Activated T-helper 2 cell treated with anti-CD3 and anti-CD28 coated beads, Interferon-gamma antibody, Interleukin-2, Interleukin-4, amounts not matched to agents 10 μg/mL and 5 μg/mL and 100 μg/mL, durations not matched to agents 14 hours and 24 hours and 36 hours (primary cell): ENCODE measurements at places on chromosomes 6 and 20. TPM values are rescaled to one million over a fixed set of nuclear protein-coding genes. Genes with fewer than 3 reads are reported as not detected.

Gene CYB5R4
- total RNA-seq, result 28.9 and 29.9 TPM in 2 replicates

Gene RBM24
- not detected in 2 replicates for total RNA-seq

Gene TSHZ2
- total RNA-seq, result 19.8 and 23.0 TPM in 2 replicates

Gene TSPYL4
- 17.5 and 18.0 TPM in 2 replicates for total RNA-seq

Gene RIPPLY2
- not detected in 2 replicates for total RNA-seq
